ENCODE measurements at places on chromosomes 1 and 21.

GRCh38 chr1:191695865-191696264 is 462.4 kb upstream of the RGS18 start:
- no peak for DNase-seq

DNA sequence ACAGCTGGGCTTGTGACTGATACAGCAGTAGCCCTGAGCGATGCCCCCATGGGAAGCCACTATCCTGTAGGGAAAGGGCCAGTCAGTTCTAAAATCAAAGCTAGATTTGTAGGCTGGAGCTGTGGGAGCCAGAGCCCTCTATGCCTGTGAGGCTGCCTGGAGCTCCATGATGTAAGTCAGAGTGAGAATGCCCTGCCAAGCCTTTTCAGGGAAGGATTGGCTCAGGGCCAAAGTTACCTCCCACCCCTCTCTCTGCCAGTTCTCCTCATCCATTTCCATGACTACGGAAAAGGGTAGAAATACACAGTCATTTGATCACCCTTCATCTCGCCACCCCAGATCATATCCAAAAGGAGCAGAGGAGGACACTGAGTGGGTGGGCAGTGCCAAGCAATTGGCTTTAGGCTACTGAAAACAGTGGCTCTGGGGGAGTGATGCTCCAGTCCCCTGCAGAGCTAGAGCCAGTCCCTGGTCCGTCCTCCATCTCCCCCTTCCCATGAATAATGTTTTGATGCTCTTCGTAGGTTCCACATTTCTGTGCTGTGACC is 59.5 kb upstream of the KCNA3 start:
- no peak for DNase-seq

DNA sequence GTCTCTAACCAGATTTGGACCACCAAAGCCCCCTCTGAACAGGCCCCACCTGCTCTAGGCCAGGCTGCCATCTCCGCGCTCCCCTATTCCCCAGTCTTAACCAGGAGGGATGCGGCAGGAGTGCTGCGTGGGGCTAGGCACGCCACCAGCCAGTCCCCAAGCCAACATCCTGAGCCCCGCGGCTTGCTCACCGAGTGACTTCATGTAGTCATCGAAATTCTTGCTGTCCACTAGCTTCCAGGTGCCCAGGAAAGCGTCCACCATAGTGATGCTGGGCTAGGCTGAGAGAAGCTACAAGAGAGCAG is 173 bp downstream of the FABP3 start:
- no peak for DNase-seq

DNA sequence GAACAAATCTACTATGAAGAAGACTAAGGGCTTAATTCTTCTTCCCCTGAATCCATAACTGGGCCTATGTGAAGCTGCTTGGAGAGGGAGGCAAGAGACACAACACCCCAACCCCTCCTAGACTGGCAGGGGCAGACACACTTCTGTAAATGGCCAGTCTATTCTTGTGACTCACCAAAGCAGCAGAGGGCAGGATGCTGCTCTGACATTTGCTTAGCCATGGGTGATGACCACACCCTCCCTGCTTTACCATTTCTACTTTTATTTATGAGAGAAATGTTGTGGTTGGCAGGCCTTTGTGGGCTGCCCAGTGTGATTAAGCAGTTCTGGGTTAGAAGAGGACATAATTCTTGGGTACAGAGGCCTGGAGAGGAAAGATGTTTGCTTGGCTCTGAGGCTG is 189.8 kb upstream of the DPYD start:
- DNase-seq, result no peak

- no peak for DNase-seq
These were observed 12.0 kb upstream of the HNRNPU start for GRCh38 chr1:244876228-244876910.

DNA sequence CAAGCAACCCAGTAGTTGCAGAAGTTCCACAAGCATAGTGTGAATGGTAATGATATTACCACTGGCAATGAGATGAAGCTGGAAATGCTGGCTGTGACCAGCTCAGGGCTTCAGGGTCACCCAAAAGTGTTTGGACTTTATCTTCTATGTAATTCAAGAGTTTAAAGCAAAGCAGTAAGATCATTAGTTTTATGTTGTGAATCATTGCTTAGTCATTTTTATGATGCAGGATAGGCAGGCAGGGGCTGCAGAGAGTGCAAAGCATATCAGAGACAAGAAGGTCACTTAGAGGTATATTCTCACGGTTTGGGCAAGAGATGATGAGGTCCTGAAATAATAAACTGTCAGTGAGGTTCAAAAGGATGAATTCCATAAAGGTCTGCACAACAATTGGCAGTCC is 147.4 kb downstream of the OLFM3 start:
- DNase-seq, result no peak

DNA sequence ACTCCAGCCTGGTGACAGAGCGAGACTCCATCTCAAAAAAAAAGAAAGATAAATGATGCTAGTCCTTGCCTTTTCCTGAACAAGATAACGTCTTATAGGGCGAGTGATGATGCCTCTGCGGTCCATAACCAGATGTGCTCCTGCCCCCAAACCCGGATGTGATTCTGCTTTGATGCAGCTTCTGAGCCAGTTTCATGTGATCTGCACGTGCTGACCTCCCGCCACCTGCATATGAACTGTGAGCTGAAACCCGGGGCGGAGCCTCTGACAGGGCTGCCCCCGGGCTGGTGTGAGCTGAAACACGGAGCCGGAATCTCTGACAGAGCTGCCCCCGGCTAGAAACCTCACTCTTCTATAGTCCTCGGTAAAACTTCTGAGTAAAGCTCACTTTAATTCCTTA is 1.3 kb downstream of the KRTAP12-4 start:
- DNase-seq, result no peak

DNA sequence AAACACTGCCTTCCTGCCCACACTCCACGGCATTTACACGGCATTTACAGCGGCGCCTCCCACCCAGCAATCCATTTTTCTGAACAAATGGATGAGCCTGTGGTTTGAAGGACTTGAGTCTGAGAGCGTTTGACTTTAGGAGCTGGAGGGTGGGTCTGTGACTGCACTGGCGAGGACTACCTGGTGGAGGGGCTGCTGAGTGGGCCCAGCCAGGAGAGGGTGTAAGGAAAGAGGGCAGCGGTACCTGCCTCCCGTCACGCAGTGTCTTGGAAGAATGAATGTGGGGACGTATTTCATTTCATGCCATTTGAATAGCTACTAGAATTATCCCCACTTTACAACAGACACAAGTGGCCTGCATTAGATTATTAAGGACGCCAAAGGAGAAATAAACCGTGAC is 62.9 kb downstream of the B3GALT5 start:
- no peak for DNase-seq

DNA sequence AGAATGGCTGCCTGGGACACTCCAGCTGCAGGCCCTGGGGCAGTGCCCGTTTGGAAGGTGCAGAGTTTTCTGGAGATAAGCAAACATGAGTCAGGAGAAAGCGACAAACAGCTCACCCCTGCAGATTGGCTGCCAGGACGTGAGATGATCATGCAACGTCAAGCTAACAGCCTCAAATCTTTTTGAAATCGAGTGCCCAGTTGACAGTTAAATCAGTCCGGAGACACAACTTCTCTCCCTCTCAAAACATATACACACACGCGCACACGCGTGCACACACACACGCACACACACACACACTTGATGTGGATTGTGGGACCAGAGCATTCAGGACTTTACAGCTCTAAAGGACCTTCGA is 49.4 kb downstream of the TENT5C start:
- no peak for DNase-seq

DNA sequence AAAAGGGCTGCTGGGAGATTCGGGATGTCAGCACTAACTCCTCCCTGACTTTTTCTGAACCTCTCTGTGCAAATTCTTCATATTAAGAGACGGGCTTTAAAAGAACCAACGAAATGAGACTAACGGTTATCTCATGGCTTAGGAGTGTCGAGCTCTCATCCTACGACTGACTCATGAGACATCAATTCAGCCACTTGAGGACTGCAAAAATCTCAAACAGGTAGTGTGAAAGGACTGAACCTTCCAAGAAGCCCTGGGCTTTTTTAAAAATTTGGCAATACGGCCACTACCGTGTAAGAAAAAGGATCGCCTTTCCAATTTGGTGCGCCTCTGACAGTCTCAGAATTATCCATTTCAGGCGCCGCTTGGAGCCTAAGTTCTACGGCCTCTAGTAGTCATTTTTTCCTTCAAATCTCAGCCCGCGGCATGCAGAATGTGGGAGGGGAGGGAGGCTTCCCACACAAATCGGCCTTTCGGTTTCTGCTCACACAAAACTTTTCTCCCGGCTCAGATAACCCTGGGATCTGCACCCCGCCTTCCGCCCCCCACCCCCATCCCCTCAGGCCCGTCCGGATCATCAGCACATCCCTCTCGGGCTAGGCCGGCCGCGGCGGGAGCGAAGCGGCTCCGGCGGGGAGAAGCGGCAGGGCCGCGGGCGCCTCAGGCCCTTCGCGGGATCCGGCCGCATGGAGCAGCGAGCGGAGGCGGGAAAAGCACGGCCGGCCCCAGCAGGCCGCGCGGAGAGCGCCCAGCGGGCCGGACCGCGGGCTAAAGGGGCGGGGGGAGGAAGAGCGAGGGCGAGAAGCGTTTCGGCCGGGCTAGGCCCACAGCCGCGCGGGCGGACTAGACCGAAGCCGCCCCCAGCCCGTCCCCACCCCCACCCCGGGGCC is 618 bp downstream of the HNRNPR start:
- DNase-seq, result peak; percentile 5

GRCh38 chr1:65850281-65850680 is 57.6 kb downstream of the PDE4B start:
- no peak for DNase-seq

- no peak for DNase-seq
These were observed 8.6 kb downstream of the WNT9A start for GRCh38 chr1:227938911-227939790.

DNA sequence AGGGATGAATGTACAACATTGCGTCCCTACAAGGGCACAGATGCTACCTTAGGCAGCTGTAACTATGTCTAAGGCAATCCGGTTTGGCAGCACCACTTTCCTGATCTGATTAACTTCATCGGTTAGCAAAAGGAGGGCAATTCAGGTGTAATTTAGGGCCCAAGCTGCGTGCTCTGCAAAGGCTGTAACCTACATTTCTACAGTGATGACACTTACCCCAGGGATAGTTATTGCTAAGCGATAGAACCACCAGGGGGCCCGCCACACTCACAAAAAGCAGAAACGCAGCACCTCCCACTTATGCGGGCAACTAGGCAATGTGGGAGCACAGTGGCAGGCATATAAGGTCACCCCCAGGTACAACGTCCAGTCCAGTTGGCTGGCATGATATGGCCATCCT is 113.5 kb downstream of the GDAP2 start:
- DNase-seq, result no peak

DNA sequence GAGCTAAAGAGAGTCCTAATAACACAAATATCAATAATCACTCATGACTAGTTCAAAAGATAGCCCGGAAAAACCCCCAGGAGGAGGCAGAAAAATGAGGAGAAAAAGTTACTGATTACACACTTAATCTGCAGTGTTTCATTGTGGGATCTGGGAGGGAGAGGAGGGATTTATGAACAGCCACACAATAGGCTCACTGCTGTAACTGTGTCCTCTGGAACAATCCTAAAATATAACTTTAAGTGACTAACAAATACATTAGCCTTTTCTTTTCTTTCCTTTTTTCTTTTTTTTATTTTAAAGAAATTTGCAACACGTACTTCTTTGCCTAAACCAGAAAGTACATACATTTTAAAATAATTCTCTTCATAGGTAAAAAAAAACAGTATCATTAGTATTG is 106.3 kb upstream of the LBR start:
- DNase-seq, result no peak

DNA sequence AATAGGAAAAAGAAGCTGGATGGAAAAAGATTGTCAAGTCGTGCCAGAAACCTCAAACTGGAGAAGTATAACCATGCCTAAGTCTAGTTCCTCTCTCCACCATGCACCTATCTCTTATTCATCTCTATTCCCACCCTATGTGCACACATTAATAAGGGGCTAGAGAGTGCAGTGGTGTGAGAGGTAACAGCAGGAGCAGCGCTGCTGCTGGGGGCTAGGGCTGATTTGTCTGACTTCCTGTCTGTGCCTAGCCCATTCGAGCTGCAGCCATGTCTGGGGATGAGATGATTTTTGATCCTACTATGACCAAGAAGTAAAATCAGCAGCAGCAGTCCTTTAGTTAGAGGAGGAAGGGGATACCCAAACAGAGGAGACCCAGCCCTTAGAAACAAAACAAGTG is 43.0 kb downstream of the TRIM33 start:
- no peak for DNase-seq

- no peak for DNase-seq
These were observed 81.7 kb upstream of the TSPAN2 start for GRCh38 chr1:115170961-115171392.

DNA sequence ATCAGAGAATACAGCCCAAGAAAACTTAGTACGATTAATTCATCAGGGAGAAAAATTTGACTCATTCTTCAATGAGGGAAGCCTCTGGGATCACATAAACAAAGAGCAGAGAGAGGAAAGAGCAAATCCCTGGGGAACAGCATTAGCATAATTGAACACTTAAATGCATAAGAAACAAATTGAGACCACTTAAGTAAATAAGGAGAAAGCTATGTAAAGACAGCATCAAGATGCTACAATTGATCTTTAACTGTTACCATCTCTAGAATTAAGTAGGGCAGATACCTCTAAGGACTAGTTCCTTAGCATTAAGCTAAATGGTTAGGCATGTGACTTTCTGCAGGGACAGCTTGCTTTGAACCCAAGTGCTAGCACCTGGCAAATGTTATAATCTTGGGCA is 265.1 kb upstream of the NEGR1 start:
- no peak for DNase-seq

- DNase-seq, result peak; percentile 18
These were observed 9.7 kb downstream of the SMYD3 start for GRCh38 chr1:246497331-246497915.

GRCh38 chr1:44031252-44032169 is at the start of gene SLC6A9:
SLC6A9 (minus strand) TSS chr1:44031462; CDS start chr1:44024277, 7,185 bp downstream.
- DNase-seq, result peak; percentile 21

- no peak for DNase-seq
These were observed 546 bp downstream of the DONSON start for GRCh38 chr21:33587792-33588484.

- DNase-seq, result no peak
These were observed 168.1 kb upstream of the SNX7 start for GRCh38 chr1:98493469-98493868.

DNA sequence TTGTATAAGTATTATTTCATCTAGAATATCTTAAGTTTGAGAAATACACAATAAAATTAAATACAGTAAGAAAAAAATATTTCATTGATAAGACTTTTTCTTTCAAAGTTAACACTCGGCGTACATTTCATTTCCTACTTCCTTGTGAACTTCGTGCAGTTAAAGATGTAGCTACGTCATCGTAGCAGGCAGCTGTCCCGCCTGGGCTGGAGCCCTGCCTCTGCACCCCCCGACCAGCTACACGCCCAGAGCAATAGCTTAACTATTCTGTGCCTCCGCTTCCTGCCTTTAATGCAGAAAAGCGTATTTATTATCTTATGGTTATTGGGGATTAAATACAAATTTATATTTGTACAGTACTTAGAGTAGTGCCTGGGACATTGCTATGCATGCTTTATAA is 53.5 kb downstream of the CLSTN1 start:
- DNase-seq, result no peak

GRCh38 chr1:97144527-97144926 is 422.9 kb downstream of the PTBP2 start:
- no peak for DNase-seq

- no peak for DNase-seq
These were observed 38.8 kb downstream of the NPHP4 start for GRCh38 chr1:5953386-5953785.

All from activated CD4-positive, CD25-positive, alpha-beta regulatory T cell treated with anti-CD3 and anti-CD28 coated beads, Interleukin-2, amount 50 U/mL, for 16 hours (primary cell).